ENCODE measurements at places on chromosomes 4 and X.

- no peak for DNase-seq
Observed at GRCh38 chr4:78689261-78689660, 86.9 kb upstream of the BMP2K start.

- no peak for DNase-seq
Observed at GRCh38 chr4:10100734-10101216, 15.8 kb downstream of the WDR1 start.

DNA sequence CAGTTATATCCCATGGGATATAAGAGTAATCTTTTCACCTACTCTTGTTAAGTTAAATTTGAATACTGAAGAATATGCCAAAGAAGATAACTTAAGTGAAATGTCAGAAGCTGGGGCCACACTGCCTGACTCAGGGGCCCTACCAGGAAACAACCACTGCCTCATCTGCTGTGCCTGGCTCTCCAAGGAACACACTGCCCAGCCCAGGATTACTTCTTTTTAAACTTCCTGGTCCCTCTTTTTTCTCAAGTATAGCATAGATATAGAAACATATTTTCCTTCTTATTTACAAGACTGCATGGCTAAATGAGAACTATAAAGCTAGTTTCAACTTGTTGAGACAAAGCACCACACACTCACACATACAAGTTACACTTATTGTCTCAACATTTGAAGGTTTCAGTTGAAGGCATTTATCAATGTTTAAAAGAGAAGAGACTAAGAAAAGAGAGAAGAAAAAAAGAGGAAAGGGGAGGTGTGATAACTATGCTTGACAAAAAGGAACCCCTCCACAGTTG is 45.2 kb downstream of the MAML3 start:
- DNase-seq: no peak

GRCh38 chr4:38664706-38665401 is 855 bp downstream of the KLF3 start:
- no peak for DNase-seq

GRCh38 chr4:35503435-35503834 is 740.9 kb downstream of the ARAP2 start:
- no peak for DNase-seq
